ENCODE measurements at places on chromosomes 6 and 20.

DNA sequence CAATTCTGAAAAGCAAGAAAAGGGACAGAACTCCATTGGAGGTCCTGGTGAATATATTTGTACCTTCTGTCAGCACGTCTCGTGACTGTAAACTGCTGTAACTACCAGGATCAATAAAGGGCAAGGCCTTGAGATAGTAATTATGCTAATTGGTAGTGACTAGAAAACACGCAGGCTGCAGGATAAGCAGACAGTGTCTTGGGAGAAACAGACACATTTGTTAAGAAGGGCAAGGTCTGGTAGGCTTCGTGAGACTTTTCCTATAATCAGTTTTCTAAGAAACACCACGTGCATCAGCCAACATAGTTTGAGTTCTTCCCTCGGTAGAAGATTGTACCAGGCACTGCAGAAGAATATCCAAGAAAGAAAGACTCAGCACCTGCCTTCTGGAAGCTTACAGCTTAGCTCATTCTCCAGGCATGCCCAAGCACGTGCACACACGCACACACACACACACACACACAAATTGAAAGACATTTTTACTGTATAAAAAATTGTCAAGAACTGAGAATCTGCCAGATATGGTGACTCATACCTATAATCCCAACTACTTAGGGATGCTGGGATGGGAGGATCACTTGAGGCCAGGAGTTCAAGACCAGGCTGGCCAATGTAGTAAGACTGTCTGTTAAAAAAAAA is 167.0 kb upstream of the SASH1 start:
- no peak for DNase-seq

GRCh38 chr20:15882553-15882952 is 690.7 kb downstream of the KIF16B start:
- no peak for DNase-seq

GRCh38 chr6:66699385-66699784 is 992.4 kb upstream of the EYS start:
- no peak for DNase-seq

- peak; percentile 56 for DNase-seq
Observed at GRCh38 chr6:41318654-41319565, 16.5 kb upstream of the NCR2 start.

- DNase-seq: no peak
Observed at GRCh38 chr20:2220298-2220697, 75.5 kb upstream of the TGM3 start.
